ENCODE measurements at places on chromosomes 12 and 14.

DNA sequence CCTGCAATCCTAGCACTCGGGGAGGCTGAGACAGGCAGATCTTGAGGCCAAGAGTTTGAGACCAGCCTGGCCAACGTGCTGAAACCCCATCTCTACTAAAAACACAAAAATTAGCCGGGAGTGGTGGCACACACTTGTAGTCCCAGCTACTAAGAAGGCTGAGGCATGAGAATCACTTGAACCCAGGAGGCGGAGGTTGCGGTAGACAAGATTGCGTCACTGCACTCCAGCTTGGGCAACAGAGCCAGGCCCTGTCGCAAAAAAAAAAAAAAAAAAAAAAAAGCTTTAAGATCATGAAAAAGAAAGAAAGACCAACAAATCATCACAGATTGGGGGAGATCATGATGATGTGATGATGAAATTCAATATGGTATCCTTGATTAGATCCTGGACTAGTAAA is 30.6 kb downstream of the WDR89 start:
- DNase-seq, result no peak

DNA sequence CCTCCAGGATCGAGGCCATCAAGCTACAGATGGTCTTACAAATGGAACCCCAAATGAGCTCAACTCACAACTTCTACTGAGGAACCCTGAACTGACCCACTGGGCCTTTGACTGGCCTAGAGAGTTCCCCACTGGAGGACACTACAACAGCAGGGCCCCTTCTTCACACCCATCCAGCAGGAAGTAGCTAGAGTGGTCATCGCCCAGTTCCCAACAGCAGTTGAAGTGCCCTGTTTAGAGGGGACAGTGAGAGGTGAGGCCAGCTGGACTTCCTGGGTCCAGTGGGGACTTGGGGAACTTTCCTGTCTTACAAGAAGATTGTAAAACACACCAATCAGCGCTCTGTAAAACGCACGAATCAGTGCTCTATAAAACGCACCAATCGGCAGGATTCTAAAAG is 247.9 kb upstream of the BTG1 start:
- no peak for DNase-seq

GRCh38 chr12:49293056-49293956 is 1.6 kb upstream of the PRPH start:
- DNase-seq, result no peak

DNA sequence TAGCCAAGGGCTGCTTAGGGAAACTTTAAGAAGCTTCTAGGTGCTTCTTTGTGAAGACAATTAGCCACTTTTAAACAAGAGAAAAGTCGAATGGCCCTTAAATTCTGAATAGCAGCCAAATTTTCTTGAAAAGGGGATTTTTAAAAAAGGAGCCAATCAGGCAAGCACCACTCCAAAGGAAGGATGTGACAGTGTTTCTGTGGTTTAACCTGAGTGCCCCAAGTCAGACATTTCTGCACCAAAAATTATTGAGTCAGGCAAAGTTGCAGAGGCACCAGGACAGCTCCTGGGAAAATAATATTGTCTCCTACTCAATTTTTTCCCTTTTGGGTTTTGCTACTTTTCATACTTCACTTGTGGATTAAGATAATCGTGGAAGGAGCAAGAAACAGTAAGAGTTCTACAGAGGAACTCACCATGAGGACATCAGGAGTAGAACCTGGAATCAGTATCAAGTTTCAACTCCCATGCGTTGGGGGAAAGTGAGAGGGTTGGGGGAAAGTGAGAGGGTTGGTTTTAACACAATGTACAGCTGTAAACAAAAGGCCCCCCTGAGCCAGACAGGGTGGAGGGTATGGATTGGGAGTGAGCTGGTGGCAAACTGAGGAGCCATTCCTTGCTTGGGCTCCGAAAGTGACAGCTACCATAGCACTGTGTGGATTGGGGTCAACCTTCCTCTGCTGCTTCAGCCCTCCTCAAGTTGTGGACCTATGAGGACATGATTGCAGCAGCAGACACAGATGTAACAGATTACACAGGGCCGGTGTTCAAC is 90.8 kb downstream of the SLC38A1 start:
- DNase-seq, result no peak

GRCh38 chr14:96805956-96806355 is 8.8 kb downstream of the VRK1 start:
- no peak for DNase-seq

DNA sequence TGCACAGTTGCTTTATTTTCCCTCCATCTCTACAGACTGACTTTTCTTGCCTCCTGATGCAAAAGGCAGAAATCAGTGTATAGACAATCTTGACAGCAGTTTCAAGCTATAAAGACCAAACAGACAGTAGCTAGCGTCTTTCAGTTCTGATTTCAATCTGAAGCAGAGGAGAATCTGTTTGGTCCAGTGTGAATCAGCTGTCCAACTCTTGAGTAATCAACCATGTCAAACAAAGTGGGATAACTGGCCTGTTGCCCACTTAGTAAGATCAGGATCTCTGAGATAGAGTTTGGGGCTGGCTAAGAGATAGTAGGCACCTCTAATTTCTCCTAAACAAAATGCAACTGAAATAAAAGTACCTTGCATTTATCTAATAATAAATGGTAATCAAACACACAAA is 797.4 kb upstream of the FBXO33 start:
- no peak for DNase-seq

- no peak for DNase-seq
Observed at GRCh38 chr12:50221228-50222008, 54.2 kb upstream of the CERS5 start.

DNA sequence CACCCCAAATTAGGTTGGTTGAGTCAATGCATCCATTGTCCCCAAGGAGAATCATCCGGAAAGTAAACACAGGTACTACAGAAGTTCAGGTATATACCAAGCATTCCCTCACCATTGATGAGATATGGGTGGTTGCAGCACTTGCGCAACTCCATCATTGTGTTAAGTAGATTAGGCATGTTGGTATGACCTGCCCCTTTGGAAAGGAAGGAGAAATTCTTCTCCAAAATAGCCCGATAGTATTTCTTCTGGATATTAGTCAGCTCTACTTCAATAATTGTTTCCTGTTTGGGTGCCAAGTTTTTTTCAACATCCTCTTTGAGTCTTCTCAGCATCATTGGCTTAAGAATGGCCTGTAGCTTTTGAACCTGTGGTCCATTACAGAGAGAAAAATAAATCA is 21.3 kb upstream of the SUPT16H start:
- DNase-seq, result no peak

GRCh38 chr12:108400481-108400880 is 61.4 kb upstream of the CMKLR1 start:
- DNase-seq, result no peak

GRCh38 chr14:29637411-29637810 is 290.2 kb downstream of the PRKD1 start:
- DNase-seq, result no peak

DNA sequence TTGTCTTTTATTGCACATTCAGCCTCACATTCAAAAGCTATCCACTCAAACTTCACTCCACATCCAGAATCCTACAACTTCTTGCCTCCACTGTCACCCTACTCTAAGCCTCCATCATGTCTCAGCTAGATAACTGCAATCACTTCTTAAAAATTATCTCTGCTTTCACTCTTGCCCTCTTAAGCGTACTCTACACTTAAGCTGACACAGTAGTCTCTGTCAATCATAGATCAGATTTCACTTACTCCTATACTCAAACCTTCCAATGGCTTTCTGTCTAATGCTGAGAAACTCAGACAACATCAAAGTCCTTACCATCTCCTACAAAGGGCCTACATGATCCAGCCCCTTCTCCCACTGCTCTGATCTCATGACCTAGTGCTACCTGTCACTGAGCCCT is 304.1 kb downstream of the ITPR2 start:
- DNase-seq, result no peak

DNA sequence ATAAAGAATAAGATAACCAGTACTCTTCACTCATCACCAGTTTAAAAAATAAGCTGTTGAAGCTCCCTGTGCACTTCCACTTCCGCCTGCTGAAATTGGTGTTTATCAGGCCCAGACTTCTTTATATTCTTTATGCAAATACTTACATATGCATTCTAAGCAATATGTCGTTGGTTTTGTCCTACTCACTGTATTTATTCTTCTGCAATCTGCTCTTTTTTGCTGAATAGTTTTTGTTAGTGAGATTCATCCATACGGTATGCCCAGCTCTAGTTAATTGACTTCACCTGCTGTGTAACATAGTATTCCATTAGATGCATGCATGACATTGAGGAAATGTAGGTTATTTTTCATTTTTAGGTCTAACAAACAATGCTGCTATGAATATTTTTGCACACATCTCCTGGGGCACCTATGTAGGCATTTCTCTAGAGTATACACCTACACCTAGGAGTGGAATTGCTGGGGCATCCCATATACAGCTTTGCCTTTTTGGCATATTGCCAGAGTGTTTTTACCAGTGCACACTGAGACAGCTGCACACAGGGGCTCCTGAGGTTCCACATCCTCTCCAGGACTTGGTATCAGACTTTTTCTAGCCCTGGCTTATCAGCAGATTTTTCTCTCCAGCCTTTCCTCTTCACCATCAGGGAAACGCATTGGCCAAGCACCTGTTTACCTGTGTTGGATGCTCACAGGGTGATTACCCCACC is 1.0 kb upstream of the NRIP2 start:
- DNase-seq, result no peak

DNA sequence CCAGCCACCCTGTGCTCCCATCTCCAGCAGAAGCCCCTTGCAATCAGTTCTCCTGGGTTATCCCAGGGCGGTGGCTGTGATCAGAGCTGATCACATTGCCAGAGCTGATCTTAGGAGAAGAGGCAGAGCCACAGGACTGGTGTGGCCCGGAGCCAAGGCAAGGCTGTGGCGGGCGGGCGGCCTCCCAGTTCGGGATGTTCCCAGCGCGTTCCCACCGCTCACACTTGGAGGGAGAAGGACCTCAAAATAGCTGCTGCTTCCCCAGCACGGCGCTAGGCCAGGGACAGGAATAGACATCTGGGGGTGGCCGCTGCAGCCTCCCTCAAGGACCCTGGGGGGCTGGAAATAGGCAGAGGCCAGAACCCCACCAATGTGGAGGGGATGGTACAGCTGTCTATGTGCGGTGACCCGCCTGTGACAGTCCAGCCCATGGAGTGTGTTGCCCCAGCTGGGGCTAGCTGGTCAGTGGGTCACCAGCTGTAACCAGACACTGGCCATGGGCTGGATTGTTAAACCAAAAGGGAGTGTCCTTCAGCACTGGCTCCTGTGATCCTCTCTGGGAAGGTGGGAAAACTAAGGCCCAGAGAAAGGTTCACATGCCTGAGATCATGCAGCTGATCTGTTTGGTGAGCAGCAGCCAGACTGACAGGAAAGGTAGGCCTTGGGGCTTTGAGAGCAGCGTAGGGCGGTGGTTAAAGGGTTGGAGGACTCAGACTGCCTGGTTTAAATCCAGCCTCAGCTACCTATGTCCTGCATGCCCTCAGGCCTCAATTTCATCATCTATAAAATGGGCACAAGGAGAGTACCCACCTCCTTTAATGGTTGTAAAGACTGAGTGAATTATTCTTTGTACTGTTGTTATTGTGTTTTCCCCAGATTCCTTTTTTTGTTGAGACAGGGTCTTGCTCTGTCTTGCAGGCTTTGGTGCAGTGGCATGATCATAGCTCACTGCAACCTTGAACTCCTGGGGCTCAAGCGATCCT is 8.0 kb upstream of the POP5 start:
- DNase-seq, result no peak

DNA sequence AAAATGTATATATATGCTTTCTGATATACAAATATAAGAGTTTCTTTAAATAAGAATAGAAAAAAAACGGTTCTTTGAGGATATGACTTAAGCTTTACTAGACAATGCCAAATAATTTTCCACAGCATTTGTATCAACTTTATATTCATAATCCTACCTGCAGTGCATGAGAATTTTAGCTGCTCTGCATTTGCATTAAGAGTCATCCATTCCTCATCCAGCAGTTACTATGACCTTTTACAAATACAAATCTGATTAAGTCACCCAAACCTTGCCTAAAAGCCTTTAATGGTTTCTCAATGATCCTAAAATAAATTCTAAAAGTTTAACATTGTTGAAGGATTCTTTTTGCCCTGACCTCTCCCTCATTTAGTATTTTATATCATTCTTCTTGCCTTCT is 116.5 kb downstream of the MGAT4C start:
- no peak for DNase-seq

- DNase-seq, result peak; percentile 8
Observed at GRCh38 chr12:16163146-16163545, 114.3 kb downstream of the SLC15A5 start.

DNA sequence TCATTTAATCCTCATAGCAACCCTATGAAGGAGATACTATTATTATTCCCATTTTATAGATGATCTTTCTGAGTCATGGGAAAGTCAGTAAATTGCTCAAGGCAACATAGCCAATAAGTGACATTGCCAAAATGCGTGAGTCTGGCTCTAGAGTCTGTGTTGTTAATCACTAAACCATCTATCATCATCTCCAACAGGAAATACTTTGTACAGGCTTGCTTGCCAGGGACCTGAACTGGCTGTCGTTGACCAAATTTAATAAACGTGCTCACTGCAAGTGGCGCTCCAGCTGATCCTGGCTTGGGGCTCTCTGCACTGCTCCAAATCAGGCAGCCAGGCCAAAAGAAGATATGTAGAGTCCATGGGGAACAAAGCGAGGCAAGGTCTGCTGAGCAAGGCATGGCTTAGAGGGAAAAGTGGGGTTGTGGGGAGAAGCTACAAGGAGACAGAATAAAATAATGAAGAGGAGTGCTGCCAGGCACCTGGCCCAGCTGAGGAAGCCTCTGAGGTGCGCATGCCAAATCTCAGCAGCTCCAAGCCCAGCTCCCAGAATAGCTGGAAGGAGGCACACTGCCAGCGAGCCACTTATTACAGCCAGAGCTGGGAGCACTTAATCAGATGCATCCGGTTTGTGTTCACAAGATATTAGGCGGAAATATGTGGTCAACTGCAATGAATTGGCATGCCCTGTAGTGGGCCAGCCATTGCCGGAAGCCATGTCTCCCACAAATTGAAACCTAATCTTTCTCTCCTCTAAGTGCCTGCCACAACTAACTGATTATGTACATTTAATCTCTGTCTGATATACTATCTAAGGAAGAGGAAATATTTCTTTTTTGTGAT is 43.3 kb upstream of the PTPRO start:
- no peak for DNase-seq

GRCh38 chr12:117816-118345 is 51.3 kb downstream of the IQSEC3 start:
- DNase-seq, result no peak

DNA sequence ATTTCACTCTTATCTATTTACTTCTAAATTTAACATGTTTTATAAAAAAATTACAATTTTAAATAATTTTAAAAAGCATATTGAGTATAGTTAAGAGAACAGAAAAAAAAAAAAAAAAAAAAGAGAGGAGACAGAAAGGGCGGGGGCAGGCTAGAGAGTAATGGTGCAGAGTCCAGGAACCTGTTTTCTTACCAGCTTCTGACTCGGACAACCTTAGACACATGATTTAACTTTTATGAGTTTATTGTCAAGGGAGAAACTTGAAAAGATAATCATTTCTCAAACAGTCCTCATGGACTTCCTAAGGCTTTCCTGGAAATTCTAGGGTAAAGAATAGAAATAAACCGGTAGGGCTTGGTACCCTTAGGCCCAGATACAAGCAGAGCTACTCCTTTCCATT is 84.3 kb downstream of the RPS6KA5 start:
- DNase-seq, result no peak

- DNase-seq, result no peak
Observed at GRCh38 chr12:16323010-16323409, 24.4 kb upstream of the MGST1 start.

Data from NCI-H748 treated with DMSO at 0.1 percent for 48 hours (cell line).